Germinal center (tissue), 1 donor: ENCODE measurements at places on chromosomes 5 and 9.

DNA sequence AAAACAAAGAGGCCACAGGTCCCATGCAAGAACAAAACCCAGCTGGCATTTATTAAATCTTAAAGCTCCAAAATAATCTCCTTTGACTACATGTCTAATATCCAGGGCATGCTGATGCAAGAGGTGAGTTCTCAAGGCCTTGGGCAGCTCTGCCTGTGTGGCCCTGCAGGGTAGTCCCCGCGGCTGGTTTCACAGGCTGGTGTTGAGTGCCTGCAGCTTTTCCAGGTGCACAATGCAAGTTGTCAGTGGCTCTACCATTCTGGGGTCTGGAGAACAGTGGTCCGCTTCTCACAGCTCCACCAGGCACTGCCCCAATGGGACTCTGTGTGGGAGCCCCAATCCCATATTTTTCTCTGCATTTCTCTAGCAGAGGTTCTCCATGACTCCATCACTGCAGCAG, 54.4 kb upstream of the HCN1 start:
- DNase-seq: no peak

- no peak for DNase-seq
These were observed 44.6 kb downstream of the POC5 start for GRCh38 chr5:75672616-75673015.

DNA sequence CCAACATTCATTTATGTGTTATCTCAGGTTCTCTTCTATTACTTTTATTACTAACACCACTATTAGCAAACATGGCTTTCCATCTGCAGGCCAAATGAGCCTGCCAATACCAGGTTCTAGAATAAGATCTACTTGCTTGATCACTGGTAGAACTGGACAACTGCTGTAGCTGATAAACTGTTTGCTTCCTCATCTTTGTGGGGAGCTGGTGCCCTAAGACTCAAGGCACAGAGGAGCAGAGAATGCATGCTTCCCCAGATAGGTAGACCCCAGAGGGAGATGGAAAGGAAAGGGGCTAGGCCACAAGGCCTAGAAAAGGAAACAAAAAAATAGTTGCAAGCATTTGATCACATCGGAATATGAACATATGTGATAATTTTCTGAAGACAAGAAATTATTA, 30.7 kb upstream of the AUH start:
- DNase-seq: no peak

DNA sequence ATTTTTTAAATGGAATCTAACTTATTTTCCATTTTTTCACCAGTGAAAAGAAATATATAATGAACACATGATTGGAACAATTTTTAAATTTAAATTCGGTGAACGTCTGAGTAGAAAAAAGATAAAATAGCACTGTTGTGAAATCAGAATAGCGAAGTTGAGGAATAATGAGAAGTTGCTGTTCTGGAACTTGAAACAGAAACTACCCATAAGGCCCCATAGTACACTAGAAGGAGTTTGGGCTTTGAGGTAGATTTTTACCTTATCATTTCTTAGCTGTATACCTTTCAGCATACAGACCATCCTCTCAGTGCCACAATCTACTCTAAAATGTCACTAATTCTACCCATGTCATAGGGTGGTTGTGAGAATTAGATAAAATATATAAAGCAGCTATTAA, 35.1 kb downstream of the TDRD7 start:
- DNase-seq: no peak
